ENCODE measurements at places on chromosomes 1 and 21.
A peak's percentile ranks its signal among the peaks of the same experiment; 100 is the strongest.

GRCh38 chr1:162412002-162412401 is at the start of gene SH2D1B:
Gene SH2D1B, minus strand, starts transcription at chr1:162412136. Its CDS starts 120 bp downstream, at chr1:162412016.
- DNase-seq, result no peak

- no peak for DNase-seq
Measured at GRCh38 chr1:81029266-81029665, 771.5 kb upstream of the ADGRL2 start.

GRCh38 chr1:221669441-221669840 is 72.4 kb downstream of the DUSP10 start:
- no peak for DNase-seq

- no peak for DNase-seq
Measured at GRCh38 chr1:22179197-22179803, 36.4 kb upstream of the WNT4 start.

- no peak for DNase-seq
Measured at GRCh38 chr1:53616511-53616910, 122.5 kb downstream of the GLIS1 start.

- no peak for DNase-seq
Measured at GRCh38 chr1:43935711-43936427, 2.3 kb downstream of the ARTN start.

DNA sequence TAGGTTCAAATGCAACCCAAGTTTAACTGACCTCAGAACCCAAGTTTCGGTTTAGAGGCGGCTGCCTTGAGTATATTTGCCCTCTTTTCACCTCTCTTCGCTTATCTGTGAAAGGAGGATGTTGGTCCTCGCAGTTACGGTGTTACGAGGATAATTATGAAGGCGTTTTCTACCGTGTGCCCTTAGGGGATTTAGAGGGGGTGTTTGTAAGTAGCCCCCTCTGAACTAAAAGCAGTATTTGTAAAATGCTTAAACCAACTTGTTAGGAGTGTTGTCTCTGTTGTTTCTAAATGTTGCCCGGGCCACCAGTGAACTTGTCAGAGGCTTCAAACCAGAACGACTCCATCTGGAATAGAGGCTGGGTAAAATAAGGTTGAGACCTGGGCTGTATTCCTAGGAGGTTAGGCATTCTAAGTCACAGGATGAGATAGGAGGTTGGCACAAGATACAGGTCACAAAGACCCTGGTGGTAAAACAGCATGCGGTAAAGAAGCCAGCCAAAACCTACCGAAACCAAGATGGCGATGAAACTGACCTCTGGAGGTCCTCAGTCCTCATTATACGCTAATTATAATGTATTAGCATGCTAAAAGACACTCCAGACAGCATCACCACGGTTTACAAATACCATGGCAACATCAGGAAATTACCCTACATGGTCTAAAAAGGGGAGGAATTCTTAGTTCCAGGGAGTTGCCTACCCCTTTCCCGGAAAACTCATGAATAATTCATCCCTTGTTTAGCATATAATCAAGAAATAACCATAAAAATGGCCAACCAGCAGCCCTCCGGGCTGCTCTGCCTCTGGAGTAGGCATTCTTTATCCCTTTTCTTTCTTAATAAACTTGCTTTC is 1.0 kb upstream of the PSRC1 start:
- no peak for DNase-seq

GRCh38 chr1:151692226-151692625 is 24.4 kb downstream of the CELF3 start:
- no peak for DNase-seq

DNA sequence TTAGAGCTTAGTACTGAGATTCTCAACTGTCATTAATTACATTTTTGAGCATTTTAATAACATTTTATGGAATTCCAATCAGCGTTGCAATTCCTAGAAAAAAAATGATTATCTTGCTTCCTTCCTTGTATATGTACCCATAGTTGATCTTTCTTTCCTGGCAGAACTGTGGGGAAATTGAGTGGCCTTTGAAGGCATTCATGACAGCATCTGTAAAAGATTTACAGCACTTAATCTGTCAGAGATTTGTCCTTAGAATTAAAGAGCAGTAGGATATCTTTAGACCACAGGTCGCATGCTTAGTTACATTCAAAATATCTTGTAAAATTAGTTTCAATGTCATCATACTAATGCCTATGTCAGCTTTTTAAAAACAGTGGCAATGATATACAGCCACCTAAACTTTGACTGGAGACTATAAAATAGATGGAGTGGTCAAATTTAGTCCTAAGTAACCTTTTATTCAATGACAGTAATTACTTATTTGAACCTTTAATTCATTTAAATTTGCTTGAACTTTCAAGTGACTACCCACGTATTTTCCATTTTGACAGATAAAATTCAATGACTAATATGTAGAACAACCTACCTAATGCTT is 692.0 kb downstream of the NCAM2 start:
- DNase-seq, result no peak

GRCh38 chr1:26132128-26132833 is 20.7 kb downstream of the PDIK1L start:
- DNase-seq, result no peak

GRCh38 chr1:101025283-101025656 is 314 bp downstream of the DPH5 start:
- DNase-seq, result no peak

GRCh38 chr1:51442198-51442597 is 76.9 kb downstream of the EPS15 start:
- DNase-seq, result no peak

DNA sequence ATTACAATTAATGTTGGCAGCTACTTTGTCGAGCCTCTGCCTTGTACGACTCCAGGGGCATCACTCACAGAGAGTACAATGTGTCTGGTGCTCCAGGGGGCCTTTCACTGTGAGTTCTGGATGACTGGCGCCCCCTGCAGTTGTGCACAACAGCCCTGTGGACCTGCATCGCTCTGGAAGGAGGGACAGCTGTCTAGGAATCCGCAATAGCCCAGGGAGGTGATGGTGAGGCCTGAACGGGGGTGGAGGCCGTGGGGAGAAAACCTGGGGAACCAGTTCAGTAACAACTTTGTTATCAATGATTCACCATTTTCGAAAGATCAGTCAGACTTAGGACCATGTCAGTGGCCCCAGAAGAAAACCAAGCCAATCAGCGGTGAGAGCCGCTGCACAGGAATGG is 189.1 kb downstream of the KAZN start:
- DNase-seq, result no peak

- no peak for DNase-seq
Measured at GRCh38 chr1:105652109-105652508, 1404.4 kb upstream of the PRMT6 start.

- DNase-seq, result no peak
Measured at GRCh38 chr1:197319631-197320030, 51.6 kb downstream of the CRB1 start.

DNA sequence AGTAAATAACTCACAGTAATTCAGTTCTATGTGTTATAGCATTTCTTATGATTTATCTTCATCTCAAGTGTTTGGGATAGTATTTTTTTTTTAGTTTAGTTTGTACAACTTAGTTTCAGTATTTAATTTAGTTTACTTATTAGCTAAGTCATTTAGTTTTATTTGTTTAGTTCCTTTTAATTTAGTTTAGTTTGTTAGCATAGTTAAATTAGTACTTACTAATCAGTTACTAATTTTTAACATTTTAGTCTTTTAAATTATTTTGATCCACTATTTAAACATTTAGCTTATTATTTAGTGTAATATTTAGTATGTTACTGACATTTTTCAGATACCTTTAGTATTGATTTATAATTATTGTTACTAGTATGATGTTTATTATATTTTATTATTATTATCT is 85.2 kb upstream of the SIPA1L2 start:
- DNase-seq, result no peak

- DNase-seq, result no peak
Measured at GRCh38 chr1:166354406-166354805, 187.6 kb upstream of the FAM78B start.

GRCh38 chr21:42257091-42257765 is 38.3 kb downstream of the ABCG1 start:
- no peak for DNase-seq

DNA sequence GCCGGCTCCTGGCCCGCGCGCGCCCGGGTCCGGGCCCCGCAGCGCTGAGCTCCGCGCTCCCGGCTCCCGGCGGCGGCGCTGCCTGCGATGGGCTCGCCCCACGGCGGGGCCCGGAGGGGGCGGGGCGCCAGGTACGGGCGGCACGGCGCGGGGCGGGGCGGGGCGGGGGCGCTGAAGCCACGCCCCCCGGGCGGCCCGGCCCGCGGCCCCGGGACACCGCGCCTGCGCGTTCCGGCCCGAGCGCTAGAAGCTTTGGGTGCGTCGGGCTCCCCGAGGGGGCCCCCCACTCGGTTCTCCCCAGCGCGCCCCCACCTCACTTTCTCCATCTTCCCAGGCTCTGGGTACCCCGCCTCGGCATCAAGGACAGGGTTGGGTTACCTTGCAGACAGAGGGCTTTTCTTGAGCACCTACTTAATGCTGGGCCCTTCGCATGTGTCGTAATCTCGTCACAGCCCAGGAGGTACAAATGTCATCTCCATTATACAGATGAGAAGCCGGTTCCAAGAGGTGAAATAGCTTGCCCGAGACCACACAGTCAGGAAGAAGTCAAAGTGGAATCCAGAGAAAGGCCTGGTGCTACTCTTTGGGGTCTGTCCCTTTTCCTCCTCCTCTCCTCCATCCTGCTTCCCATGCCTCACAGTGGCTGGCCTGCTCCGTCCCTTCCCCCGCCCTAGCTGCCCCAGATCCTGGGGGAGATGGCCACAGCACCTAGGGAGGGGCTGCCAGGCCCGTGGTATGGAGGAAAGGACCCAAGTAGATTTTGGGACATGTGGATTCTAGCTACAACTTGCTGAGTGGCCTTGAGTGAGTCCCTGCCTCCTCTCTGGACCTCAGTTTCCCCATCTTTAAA is 46.5 kb downstream of the RAP1GAP start:
- peak; percentile 22 for DNase-seq

DNA sequence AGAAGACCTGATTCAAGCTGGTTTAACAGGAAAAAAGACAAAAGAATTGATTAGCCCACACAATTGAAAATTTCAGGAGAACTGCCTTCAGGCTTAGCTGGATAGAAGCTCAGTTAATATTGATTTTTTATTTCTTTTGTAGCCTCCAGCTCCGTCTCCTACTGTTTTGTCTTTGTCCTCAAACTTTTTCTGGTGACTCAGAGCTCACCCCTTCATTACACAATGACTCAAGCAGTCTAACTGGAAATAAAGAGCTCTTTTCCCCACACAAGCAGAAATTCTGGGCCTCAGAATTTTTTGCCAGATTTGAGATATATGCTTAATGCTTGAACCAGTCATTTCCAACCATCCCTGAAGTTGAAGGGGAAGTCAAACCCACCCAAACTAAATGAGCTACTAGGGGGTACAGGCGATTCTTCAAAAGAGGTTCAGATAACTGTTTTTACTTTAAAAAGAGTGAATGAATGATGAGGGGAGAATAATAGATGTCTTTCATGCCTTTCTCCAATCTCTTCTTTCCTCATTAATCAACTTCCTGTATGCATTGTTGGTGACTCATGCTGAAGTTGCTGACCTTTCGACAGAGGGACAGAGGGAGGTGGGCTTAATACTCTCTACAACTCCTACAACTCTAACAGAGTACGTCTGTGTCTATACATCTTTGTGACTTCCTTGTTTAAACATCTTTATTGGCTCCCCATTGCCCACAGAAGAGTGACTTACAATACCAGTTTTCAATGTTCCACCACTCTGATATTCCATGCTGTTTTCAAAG is 6.2 kb upstream of the ACP6 start:
- DNase-seq, result no peak

DNA sequence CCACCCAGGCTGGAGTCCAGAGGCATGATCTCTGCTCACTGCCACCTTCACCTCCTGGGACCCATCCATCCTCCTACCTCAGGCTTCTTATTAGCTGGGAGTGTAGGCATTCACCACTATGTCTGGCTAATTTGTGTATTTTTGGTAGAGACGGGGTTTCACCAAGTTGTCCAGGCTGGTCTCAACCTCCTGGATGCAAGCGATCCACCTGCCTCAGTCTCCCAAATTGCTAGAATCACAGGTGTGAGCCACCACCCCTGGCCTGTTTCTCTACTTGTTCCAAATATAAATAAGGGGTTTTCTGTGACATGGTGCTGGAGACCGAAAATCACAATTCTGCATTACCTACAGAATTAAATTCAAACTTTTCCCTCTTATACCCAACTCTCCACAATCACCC is 36.6 kb upstream of the HSD3B1 start:
- DNase-seq, result no peak

- no peak for DNase-seq
Measured at GRCh38 chr1:212641956-212642355, 33.4 kb downstream of the ATF3 start.

DNA sequence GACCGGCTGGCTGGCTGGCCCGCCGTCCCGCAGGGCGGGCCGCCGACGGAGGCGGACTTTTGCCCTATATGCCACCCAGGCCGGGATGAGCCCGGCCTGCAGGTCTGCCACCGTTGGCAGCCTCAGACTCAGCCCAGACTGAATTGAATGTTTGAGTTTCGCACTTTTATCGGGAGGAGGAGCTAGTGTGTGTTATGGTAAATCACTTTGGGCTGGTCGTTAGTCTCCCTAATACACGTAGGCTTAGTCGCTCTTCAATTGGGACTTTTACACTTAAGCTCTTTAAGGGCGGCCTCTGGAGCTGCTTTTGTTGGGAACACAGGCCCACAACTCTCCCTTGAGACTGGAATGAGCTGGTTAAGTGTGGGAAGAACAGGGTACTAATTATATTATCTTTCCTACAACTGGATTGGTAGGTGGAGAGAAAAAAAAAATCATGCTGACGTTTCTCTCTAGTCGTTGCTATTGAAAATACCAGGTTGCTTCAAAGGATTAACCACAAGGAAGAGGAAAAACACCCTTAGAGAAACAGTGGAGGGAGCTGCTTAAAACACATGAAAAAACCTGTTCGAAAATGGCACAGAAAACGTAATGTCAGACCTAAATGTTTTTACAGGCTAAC is 1.4 kb upstream of the IRF2BP2 start:
- no peak for DNase-seq

DNA sequence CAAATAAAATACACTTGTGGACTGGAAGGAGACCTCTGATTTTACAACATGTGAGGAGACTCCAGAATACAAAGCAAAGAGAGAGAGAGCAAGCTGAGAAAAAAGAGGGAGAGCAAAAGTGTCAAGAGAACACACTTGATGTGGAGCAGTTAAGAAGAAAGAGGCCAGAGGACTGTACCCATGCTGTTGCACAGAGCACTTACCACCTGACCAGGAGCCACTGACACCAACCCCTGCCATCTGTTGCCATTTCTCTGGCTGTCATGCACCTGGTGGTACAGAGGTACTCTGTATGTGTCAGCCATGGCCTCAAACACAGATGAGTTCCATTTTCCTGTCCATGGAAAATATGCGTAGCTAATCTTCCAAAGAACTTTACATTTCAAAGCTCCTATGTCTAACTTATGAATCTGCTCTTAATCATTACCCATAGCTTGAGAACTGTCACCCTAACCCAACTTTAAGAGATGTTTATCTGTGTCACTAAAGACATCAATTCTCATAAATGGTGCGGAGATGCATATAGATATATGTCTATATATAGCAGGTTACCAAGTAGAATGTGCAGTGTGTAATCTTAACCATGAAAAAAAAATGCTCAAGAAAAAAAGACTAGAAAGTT is 32.8 kb upstream of the ABCD3 start:
- no peak for DNase-seq

DNA sequence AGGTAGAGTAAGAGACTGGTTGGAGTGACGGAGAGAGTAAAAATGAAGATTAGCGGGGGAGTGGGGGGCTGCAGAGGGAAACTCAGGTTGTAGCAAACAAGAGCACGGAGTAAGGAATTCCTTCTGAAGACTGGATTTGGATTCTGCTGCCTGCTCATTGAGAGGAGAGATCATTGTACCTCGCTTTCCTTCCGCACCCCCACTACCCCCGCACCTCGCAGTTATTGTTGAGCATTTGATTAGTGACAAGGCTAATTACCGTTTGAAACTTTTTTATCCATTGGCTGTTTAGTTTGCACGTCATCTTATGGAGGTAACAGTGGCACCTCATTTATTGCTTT is 463 bp downstream of the PRPF3 start:
- DNase-seq, result no peak
